Cardiac fibroblast (primary cell): ENCODE measurements at places on chromosomes 5 and 9.

- DNase-seq: peak; percentile 57
Observed at GRCh38 chr5:6158974-6159831, 219.1 kb downstream of the MED10 start.

DNA sequence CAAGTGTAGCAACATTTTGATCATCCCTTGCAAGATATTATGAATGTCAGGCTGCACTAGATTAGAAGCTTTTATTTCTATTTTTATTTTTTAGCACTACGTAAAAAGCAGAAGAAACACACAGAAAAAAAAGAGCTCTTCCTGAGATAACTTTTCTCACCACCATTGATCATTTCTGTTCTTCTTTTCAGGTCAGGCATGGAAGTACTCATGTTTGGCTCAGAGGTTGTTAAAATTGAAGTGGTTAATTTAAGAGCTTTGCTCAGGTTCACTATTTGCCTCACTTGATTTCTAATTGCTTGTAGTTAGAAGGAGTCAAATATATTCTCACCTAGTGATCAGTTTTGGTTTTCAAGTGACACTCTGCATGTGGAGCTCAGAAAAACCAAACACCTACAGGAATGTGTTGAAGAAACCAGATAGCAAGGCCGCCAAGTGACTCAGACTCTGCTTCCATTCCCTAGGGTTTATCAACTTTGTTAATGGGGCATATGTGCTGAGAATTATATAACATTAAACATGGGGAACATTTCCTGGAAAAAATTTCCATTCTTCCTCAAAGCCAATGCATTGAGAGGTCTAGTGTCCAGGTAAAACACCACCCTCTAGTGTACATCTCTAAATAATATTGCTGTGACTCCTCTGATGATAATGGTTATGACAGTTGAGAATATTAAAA is 679.8 kb downstream of the CETN3 start:
- DNase-seq: peak; percentile 4

DNA sequence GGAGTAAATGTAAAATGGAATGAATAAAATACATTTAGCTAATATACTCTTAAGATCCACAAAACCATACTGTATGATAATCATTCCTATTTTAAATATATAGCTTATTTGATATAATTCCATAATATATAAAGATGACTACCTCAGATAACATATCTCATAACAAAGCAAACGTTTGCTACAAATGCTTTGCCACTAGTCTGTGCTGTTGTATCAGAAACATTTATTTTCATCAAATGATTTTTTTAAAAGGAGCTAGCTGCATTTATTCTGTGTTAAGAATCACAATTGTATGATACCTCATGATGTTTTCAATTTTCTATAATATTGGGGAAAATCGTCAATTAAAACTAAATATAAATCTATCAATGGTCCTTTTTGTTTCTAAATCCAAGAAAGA is 567.2 kb downstream of the PTPRD start:
- no peak for DNase-seq

DNA sequence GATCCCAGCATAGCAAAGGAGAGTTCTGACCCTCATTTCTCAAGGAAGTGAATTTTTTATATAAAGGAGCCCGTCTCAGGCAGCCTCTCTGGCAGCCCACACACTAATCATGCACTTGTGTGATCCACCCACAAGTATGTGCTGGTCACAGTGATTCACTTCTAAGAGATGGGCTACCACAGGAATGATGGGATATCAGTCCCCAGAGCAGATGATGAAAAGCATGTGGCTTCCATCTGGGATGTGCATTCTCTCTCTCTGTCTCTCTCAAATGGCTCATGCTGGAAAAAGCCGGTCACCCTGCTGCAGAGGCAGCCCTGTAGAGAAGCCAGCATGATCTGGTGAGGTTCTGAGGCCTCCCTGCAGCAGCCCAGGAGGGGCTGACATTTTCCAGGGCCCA is 74.2 kb upstream of the ADCY2 start:
- DNase-seq: peak; percentile 4

GRCh38 chr5:122385808-122386207 is 73.8 kb downstream of the SNCAIP start:
- DNase-seq: no peak
